ENCODE measurements at places on chromosomes 2 and 18.

DNA sequence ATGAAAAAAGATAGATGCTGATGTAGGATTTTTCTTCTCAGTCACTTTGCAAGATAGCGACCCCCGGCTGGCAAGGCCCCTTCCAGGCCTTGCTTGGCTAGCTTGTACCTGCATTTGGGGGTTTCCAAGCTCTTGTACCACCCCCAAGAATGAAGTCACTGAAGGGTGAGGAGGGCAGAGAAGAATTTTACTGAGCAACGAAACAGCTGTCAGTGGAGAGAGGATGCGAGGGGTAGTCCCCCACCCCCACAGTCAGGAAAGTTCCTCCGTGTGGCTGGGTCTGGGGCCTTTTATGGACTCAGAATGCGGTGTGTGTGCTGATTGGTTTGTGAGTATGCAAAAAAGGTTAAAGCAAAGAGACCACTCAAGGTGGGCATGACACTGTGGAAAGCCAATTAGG lies 382.0 kb downstream of the GPD2 start:
- no peak for DNase-seq

- no peak for DNase-seq
Observed at GRCh38 chr2:240789051-240789453, 31.0 kb downstream of the KIF1A start.

- DNase-seq: no peak
Observed at GRCh38 chr2:36074008-36074407, 281.6 kb upstream of the CRIM1 start.

DNA sequence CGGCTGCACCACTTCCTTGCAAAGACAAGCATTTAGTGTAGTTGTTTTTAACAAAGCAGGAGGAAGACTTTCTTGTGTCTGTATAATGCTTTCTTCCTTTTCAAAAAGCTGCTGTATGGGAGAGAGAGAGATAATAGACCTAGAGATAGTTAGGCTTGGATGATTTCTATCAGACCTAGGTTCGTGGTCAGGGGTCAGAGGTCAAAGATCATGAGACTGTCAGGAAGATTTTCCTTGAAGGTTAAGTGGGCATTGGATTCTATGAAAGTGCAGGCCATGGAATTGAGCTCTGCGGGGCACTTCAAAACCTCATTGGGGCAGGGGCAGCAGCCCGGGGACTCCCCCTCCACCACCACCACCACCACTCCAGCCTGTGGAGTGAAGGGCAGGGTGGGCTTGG lies 164.6 kb downstream of the CTIF start:
- DNase-seq: no peak

DNA sequence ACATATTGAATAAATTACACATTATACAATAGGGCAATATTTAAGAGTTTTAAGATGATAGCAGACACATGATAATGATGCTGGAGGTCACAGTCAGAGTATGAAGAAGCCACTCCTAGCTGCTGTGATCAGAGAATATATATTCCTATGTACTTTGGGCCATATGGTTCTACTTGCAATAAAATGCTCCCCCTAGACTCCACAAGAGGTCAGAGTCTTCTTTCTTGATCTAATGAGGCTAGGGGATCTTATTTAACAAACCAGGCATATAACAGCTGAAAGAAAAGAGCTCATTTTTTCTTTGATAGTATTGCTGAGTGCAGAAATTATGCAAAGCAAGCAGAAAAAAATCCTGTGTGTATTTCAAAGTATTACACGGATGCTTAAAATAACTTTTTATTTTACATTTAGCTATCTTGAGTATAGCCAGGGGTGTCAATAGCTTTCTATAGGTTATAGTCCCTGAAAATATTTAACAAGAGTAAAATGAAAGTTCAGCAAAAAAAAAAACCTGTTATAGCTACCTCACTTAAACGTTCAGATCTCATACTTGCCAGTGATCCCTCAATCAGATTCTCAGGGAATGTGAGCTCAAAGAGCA lies 748.7 kb upstream of the CHAC2 start:
- no peak for DNase-seq

DNA sequence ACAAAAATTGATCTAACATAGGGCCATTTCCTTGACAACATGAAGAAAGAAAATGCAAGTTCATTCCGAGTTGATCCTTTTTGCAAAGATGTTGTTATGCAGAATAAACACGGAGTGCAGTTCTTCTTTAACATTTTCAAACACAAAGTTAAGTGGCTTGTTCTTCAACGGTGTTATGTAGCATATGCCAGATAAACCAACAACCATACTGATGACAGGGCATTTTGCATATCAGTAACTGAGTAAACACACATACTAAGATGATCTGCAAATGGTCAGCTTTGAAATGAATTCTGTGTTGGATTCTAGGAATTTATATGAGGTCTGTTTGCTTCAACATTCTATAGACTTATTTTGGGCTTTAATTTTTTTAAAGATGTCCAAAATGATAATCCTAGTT lies 266.4 kb downstream of the GPD2 start:
- DNase-seq: no peak

DNA sequence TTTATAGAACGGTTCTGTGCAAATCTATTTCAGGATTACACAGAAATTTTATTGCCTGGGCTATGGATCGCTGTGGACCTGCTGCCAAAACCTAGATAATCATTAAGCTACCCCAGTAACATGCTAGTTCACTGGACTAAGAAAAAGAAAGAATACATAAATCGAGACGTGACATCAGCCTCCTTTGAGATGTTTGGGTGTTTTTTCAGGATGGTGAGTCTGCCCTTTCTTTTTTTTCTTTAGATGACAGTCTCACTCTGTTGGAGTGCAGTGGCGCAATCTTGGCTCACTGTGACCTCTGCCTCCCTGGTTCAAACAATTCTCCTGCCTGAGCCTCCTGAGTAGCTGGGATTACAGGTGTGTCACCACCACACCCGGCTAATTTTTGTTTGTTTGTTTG lies 52.0 kb downstream of the FHOD3 start:
- no peak for DNase-seq

GRCh38 chr2:222756951-222757650 lies 85.6 kb downstream of the MOGAT1 start:
- DNase-seq: no peak
